ENCODE measurements at places on chromosomes 7 and 10.

DNA sequence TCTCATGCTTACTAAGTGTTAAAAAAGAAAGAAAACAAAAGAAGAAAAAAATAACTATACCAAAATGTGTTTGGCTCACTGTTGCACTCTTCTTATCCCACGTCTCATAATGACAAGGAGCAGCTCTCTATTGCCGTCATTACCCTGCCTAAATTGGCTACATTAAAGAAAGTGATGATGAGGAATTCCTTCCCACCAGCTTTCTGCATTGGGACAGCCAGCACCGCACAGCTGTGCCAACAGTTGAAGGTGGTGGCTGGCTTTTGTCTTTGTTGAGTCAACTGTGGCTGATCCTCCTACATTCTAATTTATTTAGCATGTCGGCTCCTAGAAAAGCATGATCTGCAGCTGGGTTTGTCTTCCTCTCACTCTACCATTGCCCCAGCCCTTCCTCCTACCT is 751.8 kb downstream of the KCNMA1 start:
- DNase-seq = no peak

GRCh38 chr10:78405736-78406135 is 372.1 kb downstream of the RPS24 start:
- DNase-seq = no peak

GRCh38 chr7:103875718-103876117 is 113.7 kb downstream of the RELN start:
- DNase-seq = no peak

- DNase-seq = no peak
Measured at GRCh38 chr7:17084166-17084475, 202.3 kb upstream of the AGR3 start.

DNA sequence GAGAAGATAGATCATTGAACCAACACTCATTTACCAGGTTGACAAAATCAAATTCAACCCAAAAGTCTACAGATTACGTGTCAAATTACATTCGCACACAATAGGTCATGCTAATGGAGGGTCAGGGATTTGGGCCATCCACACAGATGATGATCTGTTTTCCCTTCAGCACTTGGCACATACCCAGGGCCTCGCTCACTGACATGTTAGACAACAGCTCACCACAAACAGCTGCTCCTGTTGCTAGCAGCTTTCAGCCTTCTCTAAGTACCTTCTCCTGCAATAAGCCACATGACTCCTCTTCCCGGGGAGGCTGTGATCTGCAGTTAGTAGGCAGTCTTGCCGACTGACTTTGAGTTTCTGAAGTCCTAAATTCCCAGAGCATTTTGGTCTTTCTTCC is 18.4 kb downstream of the NKX2-3 start:
- no peak for DNase-seq

DNA sequence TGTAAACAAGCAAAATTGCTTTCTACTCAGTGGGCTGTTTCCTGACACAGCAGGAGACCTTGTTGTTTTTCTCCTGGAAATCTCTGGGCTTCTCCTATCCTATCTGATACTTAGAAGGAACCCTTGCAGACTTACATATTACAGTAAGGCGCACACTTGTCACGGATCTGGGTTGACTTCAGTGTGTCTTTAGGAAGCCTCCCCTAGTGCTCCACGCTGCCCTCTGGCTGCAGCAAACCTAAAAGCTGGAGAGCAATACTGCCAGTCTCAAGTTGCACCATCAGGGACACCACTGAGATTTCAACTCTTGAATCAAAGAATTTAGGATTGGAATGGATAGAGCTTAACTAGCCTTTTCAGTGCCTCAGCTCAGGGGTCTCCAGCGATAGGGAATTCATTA is 495.3 kb downstream of the LRMDA start:
- DNase-seq = no peak

DNA sequence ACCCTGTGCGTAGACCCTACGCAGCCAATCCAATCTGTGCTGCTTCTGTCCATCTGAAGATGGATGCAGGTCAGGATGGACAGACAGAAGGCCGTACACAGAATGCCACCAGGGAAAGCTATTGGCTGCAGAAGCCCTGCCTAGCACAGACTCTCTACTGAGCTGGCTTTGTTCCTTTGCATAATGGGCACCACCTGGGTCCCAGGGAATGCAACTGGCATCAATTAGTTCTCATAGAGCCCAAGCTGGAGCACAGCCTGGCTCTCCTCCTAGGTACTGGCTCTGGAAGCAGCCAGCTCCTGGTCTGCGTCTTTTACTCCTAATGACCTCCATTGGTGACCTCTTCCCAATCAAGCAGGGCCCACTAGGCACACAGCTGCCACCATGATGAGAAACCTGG is 26.8 kb upstream of the CACUL1 start:
- no peak for DNase-seq

DNA sequence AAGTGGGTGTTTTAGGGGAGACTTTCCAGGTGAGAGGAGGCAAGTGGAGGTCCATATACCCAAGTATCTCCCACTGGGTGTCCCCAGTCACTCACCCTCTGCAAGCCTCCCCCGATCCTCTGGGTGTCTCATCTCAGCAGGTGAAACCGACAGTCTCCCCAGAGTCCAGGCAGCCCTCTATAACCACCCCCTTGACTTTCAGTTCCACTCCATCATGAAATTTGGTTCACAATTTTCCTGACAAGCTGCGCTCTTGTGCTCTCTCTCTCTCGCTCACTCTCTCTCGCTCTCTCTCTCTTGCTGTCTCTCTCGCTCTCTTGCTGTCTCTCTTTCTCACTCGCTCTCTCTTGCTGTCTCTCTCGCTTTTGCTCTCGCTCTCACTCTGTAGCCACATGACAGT is 8.1 kb upstream of the RABGEF1 start:
- DNase-seq = no peak

GRCh38 chr7:27130540-27131389 is at the start of gene HOXA4:
TSS of gene HOXA4 (minus strand) at chr7:27130757. CDS start at chr7:27130733, 24 bp downstream.
- DNase-seq = peak; percentile 86
